ENCODE measurements at places on chromosomes 2 and 18.

DNA sequence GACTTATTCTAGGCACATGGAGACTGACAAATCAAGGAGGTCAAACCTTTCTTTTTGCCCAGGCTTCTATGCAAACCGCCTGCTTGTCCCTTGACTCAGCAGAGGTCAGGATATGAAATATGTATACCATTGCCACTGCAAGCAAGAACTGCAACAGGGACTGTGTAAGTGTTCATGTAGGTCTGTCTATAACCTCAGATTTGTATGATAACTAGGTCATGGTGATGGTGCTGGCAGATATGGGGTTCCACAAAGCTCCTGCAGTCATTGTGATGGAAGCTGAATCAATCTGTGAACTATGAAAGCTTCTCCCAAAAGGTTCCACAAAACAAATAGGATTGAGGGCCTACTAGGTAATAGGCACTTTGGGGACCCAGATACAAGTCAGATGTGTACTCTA, 316.3 kb downstream of the CLIP4 start:
- DNase-seq = no peak

DNA sequence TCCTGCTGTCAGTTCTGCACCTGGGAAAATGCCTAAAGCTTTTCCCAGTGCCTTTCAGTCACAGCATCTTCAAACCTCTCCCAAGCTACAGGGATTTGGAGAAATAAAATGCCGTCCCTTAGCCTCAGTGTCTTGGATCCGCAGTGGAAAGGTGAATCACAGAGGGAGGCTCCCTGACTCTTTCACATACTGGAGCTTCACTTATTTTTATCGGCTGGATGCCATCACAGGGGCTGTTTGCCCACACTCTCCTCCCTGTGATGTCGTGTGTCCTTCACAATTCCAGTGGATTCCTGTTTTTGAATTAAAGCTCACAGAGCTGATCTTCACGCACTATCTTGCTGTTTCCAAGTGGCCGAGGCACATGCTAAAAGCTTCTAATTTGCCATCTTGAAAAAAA, 1303.1 kb upstream of the DDX18 start:
- no peak for DNase-seq

DNA sequence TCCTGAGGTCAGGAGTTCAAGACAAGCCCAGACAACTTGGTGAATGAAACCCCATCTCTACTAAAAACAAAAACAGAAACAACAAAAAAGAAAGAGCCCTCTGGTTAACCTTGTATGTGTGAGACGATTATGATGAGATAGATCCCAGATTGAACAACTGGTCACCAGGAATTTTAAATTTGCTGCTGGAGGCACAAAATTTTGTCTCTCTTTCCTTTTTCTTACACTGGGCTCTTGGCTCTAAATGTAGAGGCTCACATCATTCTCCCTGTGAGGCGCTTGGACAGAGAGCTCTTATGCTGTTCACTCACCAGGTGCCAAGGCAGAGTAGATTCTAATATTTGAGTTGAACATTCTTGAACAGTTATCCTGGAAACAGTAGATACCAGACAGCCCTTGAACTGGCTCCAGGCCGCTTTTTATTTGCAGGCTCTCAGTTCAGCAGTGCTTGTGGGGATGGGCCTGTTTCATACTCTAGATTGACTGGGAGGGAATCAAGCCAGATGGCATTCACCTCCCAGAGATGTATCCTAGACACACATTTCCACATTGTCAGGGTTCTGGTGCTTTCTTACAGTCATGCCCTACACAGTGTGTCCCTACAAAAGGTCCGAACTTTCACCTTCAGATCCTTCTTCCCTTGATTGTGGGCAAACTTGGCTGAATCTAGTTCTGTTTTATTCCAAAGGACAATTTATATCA, 1159.6 kb downstream of the RPIA start:
- no peak for DNase-seq

- DNase-seq = no peak
Observed at GRCh38 chr2:231189571-231190495, 8.6 kb upstream of the ARMC9 start.

DNA sequence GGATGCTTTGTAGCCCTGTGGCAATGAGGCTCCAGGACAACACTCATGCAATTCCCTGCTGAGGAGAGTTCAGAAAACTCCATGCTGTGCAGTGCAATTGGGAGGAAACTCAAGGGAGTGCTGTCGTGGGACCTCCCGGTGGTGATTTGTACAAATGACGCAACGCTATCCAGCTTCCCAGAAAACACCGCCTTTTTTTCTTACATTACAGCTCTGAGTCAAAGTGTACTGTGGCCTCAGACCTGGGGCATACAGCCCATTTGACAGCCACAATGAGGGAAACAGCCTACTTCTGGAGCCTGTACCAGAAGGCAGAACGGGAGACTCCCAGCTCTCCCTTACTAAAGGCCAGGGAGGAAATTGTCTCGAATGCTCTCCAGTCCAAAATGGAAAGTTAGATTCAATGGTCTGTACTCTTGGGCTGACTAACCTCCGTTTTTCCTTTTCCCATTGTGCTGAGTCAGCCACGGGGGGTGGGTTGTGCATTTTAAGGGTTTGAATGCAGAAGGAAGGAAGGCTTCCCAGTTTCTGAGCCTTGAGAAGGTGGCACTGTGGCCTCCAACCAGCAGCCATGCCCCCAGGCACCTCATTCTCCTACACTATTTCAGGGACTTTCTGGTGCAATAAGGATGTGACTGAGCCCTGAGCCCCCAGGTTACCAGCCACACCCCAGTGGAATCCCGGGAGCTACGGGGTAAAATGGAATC, 16.4 kb upstream of the CYP1B1 start:
- DNase-seq = no peak

DNA sequence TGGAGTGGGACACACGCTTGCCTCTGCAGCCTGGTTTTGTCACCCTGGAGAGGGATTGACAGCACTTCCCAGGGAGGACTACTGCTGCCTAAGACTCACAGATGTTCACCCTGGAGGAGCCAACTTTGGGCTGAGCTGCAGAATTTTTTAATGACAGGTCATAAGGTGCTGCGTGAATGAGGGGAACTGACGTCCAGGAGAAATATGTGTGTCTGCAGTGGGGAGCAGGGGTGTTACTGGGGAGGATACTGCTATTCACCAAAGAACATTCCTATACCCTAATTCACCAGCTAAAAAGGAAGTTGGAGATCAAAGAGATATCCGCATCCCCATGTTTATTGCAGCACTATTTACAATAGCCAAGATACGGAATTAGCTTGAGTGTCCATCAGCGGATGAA, 144.4 kb downstream of the MGAT5 start:
- DNase-seq = no peak

DNA sequence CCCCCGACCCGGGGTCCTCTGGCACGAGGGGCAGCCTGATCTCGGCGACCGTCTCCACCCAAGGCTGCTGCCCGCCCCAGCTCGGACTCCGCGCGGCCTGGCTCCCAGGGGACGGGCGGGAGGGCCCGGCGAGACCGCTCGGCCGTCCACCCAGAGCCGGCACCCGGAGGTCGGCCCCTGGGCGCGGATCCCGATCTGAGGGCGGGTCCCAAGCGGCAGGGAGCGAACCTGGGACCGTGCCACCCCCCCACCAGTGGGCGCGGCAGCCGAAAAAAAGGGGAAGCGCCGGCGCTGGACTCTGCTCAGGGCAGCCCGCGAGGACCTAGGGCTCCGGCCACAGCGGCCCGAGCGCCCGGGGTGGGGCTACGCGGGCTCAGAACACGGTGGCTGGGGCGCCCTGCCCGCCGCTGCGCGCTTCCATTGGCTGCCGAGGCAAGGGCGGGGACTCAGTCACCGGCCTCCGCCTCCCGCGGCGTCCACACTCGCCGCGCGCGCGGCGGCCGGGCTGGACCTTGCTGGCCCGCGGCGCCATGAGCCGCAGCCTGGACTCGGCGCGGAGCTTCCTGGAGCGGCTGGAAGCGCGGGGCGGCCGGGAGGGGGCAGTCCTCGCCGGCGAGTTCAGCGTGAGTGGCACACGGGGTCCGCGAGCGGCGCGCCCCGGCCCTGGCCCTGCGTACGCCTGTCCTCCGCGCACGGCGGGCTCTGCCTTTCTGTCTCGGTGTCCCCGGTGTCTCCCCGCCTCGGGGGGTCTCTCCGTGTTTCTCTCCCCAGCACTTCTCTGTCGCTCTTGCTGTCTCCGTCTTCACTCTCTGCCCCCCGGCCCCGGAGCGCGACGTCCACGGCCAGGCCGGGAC, at the start of gene PTPN18:
Gene PTPN18, plus strand, starts transcription at position 479 of the 854 bp plus-strand sequence. Its CDS starts 52 bp downstream, at position 531.
- peak; percentile 74 for DNase-seq

GRCh38 chr18:48841381-48842258, 109.1 kb downstream of the SMAD7 start:
- no peak for DNase-seq

- no peak for DNase-seq
Observed at GRCh38 chr2:128752691-128753263, 434.1 kb upstream of the HS6ST1 start.

GRCh38 chr2:202763916-202764315, 107.7 kb downstream of the ICA1L start:
- DNase-seq = no peak

- DNase-seq = no peak
Observed at GRCh38 chr2:65393743-65394422, 38.5 kb downstream of the SPRED2 start.

GRCh38 chr2:191189112-191189635, 38.4 kb upstream of the STAT4 start:
- DNase-seq = no peak

GRCh38 chr2:216698895-216699294, 3.5 kb upstream of the IGFBP5 start:
- no peak for DNase-seq

GRCh38 chr18:72652990-72653593, 109.0 kb upstream of the CBLN2 start:
- DNase-seq = no peak

DNA sequence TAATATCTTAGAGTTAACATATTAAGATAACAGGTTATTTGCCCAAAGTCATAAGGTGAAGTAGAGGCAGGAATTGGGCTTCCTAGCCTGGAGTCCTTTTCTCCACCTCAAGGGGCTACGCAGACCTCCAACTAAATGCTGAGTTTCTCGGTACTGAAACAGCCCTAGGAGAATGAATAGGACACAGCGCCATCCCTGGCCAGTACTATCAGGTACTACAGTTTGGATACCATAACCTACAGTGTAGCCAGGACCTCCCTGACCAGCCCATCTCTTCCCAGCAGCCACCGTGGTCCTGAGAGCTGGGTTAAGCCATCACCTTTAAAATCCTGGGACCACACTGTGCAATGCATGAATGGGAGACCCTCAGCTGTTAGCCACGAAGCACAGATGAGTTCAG, 15.7 kb downstream of the CASP8 start:
- DNase-seq = no peak

GRCh38 chr2:6641956-6642355, 223.8 kb downstream of the CMPK2 start:
- no peak for DNase-seq

DNA sequence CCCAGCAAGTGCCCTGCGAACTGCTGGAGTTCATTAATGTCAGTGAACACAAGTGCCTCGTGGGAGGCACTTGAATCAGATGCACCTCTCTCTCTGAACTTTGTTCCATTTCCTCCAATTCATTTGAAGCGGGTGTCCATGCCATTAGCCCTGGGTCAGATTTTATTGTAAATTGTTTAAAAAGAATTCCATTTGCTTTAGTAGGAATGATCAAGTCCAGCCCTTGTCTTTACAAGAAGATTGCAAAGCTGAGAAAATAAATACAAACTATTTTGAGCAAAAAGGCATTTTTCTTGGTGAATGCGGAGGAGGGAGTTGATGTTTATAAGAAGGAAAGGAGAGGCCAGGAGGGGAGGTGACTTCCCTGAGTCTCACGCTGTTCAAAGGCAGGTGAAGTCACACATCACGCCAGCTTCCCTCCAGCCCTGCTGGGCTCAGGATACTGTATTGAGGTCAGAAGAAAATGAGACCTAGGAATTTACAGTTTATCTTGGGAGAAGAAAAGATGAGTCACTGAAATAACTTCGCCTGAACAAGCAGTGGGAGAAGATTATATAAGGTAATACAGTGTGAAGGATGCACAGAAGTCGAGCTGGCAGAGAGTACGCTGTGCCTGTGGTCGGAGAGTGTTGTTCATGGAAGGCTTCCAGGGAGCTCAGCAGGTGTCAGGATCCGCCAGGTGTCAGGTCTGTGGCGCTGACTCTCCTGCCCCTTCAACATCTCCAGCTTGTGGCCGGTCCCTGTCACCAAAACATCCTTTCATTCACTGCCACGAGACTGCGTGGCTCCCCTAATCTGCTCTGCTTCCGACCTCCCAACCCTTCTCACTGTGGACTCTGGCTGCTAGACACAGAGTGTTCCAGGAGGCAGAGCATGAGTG, 36.5 kb downstream of the EFR3B start:
- peak; percentile 49 for DNase-seq

- no peak for DNase-seq
Observed at GRCh38 chr2:2142345-2142744, 188.7 kb downstream of the MYT1L start.

GRCh38 chr2:35591886-35592285, 763.7 kb upstream of the CRIM1 start:
- no peak for DNase-seq

GRCh38 chr18:36499938-36500337, 202.4 kb downstream of the FHOD3 start:
- no peak for DNase-seq

GRCh38 chr2:218404351-218405085, 4.8 kb downstream of the CTDSP1 start:
- no peak for DNase-seq

DNA sequence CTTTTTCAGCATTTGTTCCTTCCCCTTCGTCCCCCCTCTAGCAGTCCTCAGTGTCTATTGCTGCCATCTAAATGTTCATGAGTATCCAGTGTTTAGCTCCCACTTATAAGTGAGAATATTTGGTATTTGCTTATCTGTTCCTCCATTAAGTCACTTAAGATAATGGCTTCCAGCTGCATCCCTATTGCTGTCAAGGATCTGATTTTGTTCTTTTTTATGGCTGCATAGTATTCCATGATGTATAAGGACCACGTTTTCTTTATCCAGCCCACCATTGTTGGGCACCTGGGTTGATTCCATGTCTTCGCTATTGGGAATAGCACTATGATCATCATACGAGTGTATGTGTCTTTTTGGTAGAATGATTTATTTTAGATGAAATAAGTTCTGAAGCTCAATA, 166.9 kb upstream of the NCK2 start:
- no peak for DNase-seq

- no peak for DNase-seq
Observed at GRCh38 chr2:112634153-112634873, 11.4 kb upstream of the SLC20A1 start.

DNA sequence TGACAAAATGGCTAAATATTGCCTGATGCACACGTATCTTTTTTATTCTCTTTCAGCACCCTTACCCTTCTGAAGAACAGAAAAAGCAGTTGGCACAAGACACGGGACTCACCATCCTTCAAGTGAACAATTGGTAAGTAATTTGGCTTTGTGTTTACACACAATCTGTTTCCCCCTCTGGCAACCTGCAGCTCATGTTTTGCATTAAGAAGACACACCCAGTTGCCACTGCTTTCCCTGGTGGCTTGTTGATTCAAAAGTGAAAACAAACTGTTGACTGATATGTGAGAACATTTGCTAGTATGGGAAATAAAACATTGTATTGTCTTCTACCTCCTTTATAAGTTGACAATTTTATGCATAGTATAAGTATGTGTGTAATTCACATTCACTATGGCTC, 113.0 kb downstream of the MEIS1 start:
- DNase-seq = no peak

All from breast epithelium (tissue), 4 donors.